T-helper 2 cell treated with Interferon-gamma antibody and Interleukin-4, amounts not matched to agents 100 ng/mL and 5 ng/mL, for 36 hours (primary cell): ENCODE measurements at places on chromosomes 2 and 18. TPM values are rescaled to one million over a fixed set of nuclear protein-coding genes. Genes with fewer than 3 reads are reported as not detected.

PLA2R1 gene
- not detected in 2 replicates for total RNA-seq

DQX1 gene
- 0.80 and 1.1 TPM in 2 replicates for total RNA-seq

KIAA2012 gene
- total RNA-seq: not detected in 2 replicates

CDK15 gene
- total RNA-seq: not detected in 2 replicates

LYPD6B gene
- not detected in 2 replicates for total RNA-seq

ARPC2 gene
- total RNA-seq: 785 and 788 TPM in 2 replicates

ALMS1 gene
- total RNA-seq: 23.5 and 24.1 TPM in 2 replicates

RMND5A gene
- 25.7 and 26.6 TPM in 2 replicates for total RNA-seq

PLGLB2 gene
- 4.4 and 5.2 TPM in 2 replicates for total RNA-seq

RAB6C gene
- not detected in 2 replicates for total RNA-seq

DSG2 gene
- total RNA-seq: 1.2 and 1.3 TPM in 2 replicates

COL4A3 gene
- not detected in 2 replicates for total RNA-seq

RPRM gene
- total RNA-seq: not detected in 2 replicates

RTP5 gene
- total RNA-seq: 0.07 and 0.09 TPM in 2 replicates

IL36G gene
- total RNA-seq: not detected in 2 replicates

DLX1 gene
- not detected in 2 replicates for total RNA-seq

REL gene
- total RNA-seq: 18.2 TPM in 2 replicates

NYAP2 gene
- total RNA-seq: not detected in 2 replicates

LCT gene
- 0.64 and 0.86 TPM in 2 replicates for total RNA-seq

CPLX4 gene
- not detected in 2 replicates for total RNA-seq

IL36A gene
- 0.25 TPM in 1 of 2 replicates, not detected in the other for total RNA-seq

KHK gene
- 11.5 and 12.2 TPM in 2 replicates for total RNA-seq

ANKRD30B gene
- not detected in 2 replicates for total RNA-seq

B3GNT7 gene
- not detected in 2 replicates for total RNA-seq

SULT6B1 gene
- total RNA-seq: not detected in 2 replicates

NEU4 gene
- total RNA-seq: 0.27 and 0.64 TPM in 2 replicates

EMILIN1 gene
- 1.1 and 1.5 TPM in 2 replicates for total RNA-seq

LYPD6 gene
- total RNA-seq: not detected in 2 replicates

PJVK gene
- 1.7 and 2.3 TPM in 2 replicates for total RNA-seq

SERPINB11 gene
- total RNA-seq: not detected in 2 replicates

PSME4 gene
- 57.0 and 58.7 TPM in 2 replicates for total RNA-seq

LYG2 gene
- total RNA-seq: not detected in 2 replicates

SERPINB10 gene
- total RNA-seq: not detected in 2 replicates

TLX2 gene
- total RNA-seq: 1.1 and 1.2 TPM in 2 replicates

SERPINB3 gene
- not detected in 2 replicates for total RNA-seq

COLEC11 gene
- 0.27 TPM in 1 of 2 replicates, not detected in the other for total RNA-seq

FAM117B gene
- 11.0 and 11.6 TPM in 2 replicates for total RNA-seq

ECEL1 gene
- total RNA-seq: 0.07 TPM in 1 of 2 replicates, not detected in the other

PTPRN gene
- not detected in 2 replicates for total RNA-seq

HNMT gene
- total RNA-seq: not detected in 2 replicates

SLC19A3 gene
- not detected in 2 replicates for total RNA-seq

STAT4 gene
- total RNA-seq: 91.2 and 93.2 TPM in 2 replicates

IL1F10 gene
- total RNA-seq: not detected in 2 replicates

PIEZO2 gene
- not detected in 2 replicates for total RNA-seq

DLGAP1 gene
- not detected in 2 replicates for total RNA-seq

CTLA4 gene
- total RNA-seq: 25.7 and 26.0 TPM in 2 replicates

VSNL1 gene
- not detected in 2 replicates for total RNA-seq

CXCR4 gene
- total RNA-seq: 94.2 and 97.6 TPM in 2 replicates

REEP1 gene
- total RNA-seq: 0.45 and 0.57 TPM in 2 replicates

CABYR gene
- total RNA-seq: 0.39 and 0.73 TPM in 2 replicates

LONRF2 gene
- 0.16 and 0.27 TPM in 2 replicates for total RNA-seq

EFHD1 gene
- 1.0 and 1.1 TPM in 2 replicates for total RNA-seq

TCF4 gene
- total RNA-seq: 2.9 and 4.5 TPM in 2 replicates

ALLC gene
- total RNA-seq: not detected in 2 replicates

LHCGR gene
- not detected in 2 replicates for total RNA-seq

TMEM163 gene
- total RNA-seq: 0.25 and 0.30 TPM in 2 replicates

HSBP1L1 gene
- total RNA-seq: 7.0 and 8.0 TPM in 2 replicates

GPR148 gene
- not detected in 2 replicates for total RNA-seq

MC5R gene
- total RNA-seq: 0.09 TPM in 1 of 2 replicates, not detected in the other
